ENCODE measurements at places on chromosomes 4 and X.
A peak's percentile ranks its signal among the peaks of the same experiment; 100 is the strongest.

GRCh38 chr4:164753873-164754488 is at the start of gene SMIM31:
Gene SMIM31, plus strand, starts transcription at chr4:164754131. Its CDS starts 16,313 bp downstream, at chr4:164770444.
- DNase-seq: no peak

DNA sequence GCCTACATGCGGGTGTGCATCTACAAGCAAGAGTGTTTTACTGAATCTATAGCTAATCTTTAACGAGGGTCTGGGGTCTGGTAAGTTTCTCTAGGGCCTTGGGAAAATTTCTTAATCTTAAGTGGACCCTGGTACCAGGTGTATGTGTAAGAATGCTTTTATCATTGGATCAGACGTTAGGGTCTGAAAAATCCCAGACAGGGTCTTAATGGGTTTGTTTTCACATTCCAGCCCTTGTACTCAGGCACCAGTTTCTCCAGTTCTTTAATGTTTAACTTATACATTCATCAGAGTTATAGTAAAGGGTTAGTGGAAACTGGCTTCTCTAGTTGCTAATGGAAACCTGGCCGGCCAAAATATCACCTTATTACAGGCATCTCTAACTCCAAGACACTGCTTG is 11.6 kb downstream of the MAGEB16 start:
- DNase-seq: no peak

DNA sequence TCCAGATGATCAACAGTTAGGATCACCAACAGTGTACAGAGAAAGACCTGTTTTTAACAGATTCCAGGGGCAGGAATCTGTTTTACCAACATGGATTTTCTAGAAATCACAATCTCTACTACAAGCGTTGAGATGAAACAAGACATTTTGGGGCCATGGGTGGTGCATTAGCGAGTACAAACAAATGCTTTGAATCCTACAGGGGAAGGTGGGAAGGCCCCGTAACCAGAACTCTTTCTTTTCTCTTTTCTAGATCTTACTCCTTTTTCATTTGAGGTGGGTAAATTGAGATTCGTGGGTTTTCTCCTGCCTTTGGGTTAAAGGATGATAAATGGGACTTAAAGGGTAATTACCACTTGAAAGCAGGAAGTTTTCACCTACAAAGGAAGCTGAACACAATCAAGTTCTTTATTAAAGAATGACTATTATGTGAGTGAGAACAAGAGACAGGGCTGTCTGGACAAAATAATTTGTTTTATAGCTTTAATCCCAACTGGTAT is 189.9 kb upstream of the ANXA3 start:
- DNase-seq: no peak

DNA sequence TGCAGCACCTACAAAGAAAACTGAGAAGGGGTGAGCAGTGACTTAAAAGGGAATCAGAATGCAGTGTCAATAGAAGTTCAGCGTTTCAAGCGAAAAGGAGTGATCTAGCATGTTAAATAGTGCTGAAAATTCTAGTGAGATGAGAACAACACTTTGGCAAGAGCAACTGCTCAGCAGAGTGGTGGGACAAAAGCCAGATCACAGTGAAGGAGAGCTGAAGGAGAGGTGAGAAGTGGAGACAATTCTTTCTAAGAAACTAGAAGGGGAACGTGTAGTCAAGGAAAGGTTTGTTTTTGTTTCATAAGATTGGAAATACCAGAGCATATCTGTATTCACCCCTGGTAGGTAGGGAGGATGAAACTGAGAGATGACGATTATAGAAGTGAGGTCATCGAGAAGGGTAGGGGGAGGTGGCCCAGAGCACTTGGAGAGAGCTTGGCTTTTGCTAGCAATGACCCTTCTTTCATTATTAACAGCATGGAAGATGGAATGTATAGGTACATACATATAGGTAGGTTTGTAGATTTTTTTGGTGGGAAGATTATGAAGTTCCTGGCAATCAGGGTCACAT is 33.7 kb downstream of the SRPX2 start:
- DNase-seq: no peak

DNA sequence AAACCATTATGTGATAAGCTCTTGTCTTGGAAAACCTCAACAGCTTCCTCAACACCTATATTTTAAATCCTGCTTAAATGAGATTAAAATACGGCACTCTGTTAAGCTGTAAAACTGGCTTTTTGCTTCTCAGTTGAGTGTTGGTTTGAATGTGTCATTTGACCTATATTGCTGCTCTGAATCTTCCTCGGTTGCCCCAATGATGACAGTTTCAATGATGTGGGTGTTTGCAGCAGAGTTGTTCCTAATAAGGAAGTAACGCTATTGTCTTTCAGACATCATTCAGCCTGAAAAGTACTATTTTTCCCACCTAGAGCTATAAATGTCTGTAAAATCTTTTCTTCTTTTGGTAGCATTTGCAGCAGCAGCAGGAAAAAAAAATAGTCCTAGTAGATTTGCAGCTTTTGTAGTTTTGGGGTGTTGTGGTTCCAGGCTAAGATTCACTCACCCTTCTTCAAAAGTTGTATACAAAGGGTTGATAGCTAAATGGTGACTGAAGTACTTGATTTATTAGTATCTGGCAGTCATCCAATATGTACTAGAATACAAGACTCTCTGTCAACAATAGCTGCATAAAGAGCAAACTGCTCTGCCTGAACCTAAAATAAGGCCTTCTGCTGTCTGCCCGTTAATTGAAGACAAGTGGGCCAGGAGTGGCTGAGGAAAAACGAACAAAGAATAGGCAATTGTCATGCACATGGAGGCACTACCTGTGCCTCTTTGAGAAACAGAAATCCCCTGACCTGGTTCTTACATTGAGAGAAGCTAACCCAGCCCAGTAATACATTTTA is 333.1 kb downstream of the IL1RAPL1 start:
- DNase-seq: no peak

GRCh38 chrX:23699636-23700194 is 32.4 kb downstream of the PRDX4 start:
- DNase-seq: peak; percentile 6

GRCh38 chrX:103789004-103789403 is 12.4 kb downstream of the PLP1 start:
- DNase-seq: no peak

GRCh38 chr4:155956461-155956860 is 2.8 kb upstream of the CTSO start:
- DNase-seq: no peak

- no peak for DNase-seq
These were observed 41.8 kb downstream of the PHEX start for GRCh38 chrX:22073928-22074327.

DNA sequence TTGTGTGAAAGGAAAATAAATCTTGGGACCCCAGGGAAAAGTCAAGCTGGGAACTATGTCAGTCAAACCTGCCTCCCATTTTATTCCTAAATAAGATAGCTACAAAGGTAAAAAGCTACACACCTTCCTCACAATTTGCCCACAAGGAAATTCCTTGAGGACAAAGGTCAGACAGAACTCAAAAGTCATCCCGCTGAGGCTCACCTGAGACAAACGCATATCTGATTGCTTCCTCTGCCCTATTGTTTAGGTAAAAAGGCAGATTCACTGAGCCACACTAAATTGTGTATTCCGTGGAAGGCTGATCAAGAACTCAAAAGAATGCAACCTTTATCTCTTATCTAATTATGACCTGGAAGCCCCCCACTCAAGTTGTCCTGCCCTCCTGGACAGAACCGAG is 58.7 kb upstream of the MAML3 start:
- DNase-seq: no peak

GRCh38 chr4:143625632-143626031 is 74.8 kb downstream of the FREM3 start:
- no peak for DNase-seq

DNA sequence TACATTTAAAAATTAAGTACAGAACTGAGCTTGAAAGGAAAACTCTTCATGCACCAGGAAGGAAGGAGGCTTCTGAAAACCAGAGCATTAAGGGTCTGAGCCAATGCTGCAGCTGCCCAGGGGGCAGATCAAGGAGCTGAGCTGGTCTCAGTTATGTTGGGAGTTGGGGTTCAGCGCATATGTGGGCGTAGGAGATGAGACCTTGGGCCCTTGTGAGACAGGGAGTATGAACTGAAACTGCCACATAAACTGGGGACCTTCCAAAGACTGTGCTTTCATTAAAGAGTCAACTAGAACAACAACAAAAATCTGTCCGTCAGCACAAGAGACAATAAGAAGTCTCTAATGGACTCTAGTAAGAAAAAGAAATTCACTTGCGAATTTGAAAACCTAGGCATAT is 226.9 kb downstream of the STK32B start:
- no peak for DNase-seq

GRCh38 chrX:135433531-135434257 is 11.9 kb downstream of the SMIM10L2A start:
- DNase-seq: no peak

- DNase-seq: no peak
These were observed 376.7 kb downstream of the GPM6A start for GRCh38 chr4:175435381-175435783.

DNA sequence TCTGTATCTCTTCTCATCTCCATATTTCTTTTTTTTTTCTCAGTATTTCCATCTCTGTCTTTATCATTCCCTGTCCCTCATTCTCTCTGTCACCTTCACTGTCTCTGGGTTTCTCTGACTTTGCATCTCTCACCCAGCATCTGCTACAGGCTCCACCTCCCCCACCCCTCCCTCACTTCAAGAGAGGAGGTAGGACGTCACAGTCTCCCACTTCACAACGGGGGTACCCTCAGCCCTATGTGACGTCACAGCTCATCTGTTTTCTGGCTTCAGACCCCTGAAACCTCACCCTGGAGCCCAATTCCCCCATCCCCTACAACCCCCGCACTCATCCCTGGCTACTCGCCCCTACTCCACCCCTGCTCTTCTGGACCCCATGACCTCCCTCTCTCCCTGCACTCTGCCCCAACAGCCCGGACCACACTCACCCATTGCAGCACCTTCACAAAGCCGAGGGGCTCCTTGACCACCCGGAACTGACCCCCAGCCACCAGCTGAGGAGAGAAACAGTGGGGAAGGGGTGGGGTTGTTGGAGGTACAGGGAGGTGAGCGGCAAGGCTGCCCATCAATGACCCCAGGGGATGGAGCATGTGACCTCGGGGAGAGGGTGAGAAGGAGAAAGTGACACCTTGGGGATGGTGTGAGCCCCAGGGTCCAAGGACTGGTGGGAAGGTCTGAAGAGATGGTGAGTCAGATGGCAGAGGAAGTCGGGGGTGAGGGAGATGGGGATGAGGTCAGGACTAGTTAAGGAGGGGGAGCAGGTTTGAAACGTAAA is 1.3 kb downstream of the SYP start:
- no peak for DNase-seq

GRCh38 chrX:124268099-124268498 is 64.4 kb upstream of the TEX13D start:
- DNase-seq: no peak

DNA sequence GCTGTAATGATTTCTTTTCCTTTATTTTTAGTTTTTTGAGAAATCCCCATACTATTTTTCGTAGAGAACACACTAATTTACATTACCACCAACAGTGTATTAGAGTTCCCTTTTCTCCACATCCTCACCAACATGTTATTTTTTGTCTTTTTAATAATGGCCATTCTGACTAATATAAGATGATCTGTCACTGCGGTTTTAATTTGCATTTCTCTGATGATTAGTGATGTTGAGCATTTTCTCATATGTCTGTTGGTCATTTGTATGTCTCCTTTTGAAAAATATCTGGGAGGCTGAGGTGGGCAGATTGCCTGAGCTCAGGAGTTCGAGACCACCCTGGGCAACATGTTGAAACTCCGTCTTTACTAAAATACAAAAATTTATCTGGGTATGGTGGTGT is 30.2 kb downstream of the SPINK2 start:
- no peak for DNase-seq

DNA sequence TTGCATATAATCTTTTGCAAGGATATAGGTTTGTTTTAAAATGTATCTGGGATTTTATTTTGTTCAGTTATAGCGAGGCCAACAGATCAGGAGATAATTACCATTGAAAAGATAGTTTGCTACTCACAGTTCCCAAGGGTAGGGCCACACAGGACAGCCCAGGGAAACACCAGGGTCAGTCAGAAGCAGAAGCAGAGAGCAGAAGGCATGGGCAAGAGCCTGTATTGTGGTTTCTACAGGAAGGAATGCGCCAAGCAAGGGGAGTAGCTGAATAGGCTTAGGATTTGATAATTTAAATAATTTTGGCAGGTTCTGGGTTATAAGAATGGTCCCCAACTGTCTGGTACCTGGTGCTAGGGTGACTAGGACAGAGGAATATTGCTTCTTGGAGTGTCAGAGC is 61.6 kb downstream of the SYNPO2 start:
- no peak for DNase-seq

- DNase-seq: no peak
These were observed 12.8 kb upstream of the AKAP17A start for GRCh38 chrX:1578511-1579173.

GRCh38 chrX:405149-405548 is 18.4 kb upstream of the PPP2R3B start:
- DNase-seq: no peak

DNA sequence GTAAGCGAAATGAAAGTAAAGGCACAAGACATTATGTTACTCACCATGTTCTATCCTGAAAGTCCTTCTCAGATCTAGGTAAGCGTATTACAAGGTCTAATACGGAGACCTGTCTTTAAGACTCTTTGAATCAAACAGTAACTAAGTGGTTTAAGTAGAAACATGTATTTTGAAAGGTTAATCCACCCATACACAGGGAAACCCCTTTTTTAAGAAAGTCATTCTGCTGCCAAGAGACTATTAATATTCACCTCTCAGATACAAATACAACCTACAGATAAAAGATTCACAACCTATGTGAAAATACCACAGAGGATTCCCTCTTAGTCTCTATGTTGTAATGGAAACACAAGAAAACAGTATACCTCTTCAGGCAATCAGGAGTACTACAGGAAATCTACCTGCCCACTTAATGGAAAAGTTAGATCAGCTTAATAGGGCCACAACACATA is 63.2 kb upstream of the TNIP3 start:
- no peak for DNase-seq

GRCh38 chr4:87100168-87100567 is 120.2 kb downstream of the KLHL8 start:
- DNase-seq: no peak

DNA sequence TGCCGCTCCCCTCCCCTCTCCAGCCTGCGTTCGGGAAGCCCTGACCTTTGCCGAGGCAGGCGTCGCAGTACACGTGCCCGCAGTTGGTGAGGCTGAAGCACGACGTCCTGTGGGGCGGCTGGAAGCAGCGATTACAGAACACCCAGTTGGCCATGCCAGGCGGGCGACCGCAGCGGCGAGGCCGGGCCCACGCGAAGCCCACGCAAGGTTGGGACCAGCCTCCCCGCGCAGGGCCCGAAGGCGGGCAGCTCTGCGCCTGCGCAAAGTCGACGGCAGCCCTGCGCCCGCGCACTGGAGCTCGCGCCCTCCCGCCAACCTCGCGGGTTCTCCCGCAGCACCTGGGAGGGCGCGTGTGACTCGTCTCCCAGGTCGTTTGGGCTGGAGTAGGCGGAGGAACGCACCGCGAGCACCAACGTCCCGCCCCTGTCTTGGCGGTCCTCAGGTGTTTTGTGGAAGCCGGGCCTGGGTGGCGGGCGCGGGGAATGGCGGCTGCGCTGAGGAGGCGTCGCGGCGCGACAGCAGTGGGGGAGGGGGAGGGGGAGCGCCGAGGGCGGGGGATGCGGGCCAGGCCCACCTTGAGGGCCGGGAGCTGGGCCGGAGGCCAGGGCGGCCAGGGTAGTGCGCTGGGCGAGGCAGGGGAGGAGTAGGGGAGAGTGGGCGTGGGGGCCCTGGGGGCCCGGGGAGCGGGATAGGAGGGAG is at the start of gene RNF212:
TSS of gene RNF212 (minus strand) at position 254 of the 699 bp plus-strand sequence. CDS start at position 154, 100 bp downstream.
- peak; percentile 30 for DNase-seq

Measured in activated CD8-positive, alpha-beta memory T cell treated with anti-CD3 and anti-CD28 coated beads for 1 hour (primary cell).